ENCODE measurements at places on chromosomes 7 and 10.
A peak's percentile ranks its signal among the peaks of the same experiment; 100 is the strongest.

- peak; percentile 88 for DNase-seq
These were observed 28.9 kb downstream of the BAG3 start for GRCh38 chr10:119680050-119680449.

GRCh38 chr10:71396084-71396710 is 523 bp upstream of the CDH23 start:
- peak; percentile 49 for DNase-seq

GRCh38 chr10:82245906-82246560 is 371.0 kb downstream of the NRG3 start:
- no peak for DNase-seq

GRCh38 chr7:116420003-116420402 is 79.5 kb upstream of the CAV2 start:
- DNase-seq = no peak

DNA sequence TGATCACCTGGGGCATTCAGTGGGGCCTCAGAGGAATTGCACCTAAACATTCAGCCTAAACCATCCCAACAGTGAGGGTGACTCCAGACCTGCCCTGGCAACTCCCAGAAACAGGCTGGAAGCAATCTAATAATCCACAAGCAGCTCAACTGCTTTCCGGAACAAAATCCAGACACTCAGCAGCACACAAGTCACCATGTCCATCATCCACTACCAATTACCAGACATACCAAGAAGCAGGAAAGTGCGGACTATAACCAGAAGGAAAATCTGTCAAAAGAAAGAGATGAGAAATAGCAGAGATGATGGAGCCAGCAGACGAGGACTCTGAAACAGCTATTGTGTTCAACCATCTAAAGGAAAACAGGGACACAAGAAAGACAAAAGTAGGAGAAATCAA is 342.6 kb upstream of the ZMIZ1 start:
- no peak for DNase-seq

GRCh38 chr10:6140141-6140841 is 51.5 kb downstream of the RBM17 start:
- DNase-seq = no peak

- DNase-seq = no peak
These were observed 41.8 kb downstream of the TBATA start for GRCh38 chr10:70743430-70743788.
